CD4-positive, alpha-beta T cell treated with Interleukin-4 for 1 hour (primary cell): ENCODE measurements at places on chromosomes 7 and 10.
A peak's percentile ranks its signal among the peaks of the same experiment; 100 is the strongest.

DNA sequence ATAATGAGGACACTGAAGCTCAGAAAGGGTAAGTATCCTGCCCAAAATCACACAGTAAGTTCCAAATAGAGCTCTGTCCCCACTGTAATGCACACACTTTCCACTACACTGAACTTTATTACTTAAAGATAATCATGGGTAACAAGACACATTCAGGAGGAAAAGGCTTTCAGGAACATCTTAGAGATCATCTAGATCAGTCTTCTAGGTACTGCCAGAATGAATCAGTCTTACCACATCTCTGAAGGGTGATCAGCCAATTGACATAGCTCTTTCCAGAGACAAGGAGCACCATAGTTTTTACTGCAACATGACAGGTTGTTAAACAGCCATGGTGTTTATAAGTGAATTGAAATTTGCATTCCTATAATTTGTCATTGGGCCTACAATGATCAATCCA lies 5.4 kb upstream of the HERPUD2 start:
- DNase-seq, result no peak

DNA sequence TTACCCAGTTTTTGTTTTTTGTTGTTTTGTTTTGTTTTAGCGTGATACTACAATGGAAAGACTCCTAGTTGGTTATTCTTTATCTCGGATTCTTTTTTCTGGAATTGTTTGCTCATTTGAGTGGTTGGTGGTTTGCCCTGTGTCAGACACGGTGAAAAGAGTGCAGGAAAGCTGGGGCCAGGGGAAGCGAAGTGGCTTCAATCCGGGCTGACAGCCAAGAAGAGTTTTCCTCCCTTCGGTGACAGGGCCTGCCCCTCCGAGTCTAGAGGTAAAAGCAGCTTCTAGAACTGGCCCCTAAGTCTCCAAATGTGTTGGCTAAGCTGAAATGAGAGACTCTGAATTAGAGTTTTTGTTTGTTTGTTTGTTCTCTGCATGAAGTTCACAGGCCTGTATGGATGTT lies 5.7 kb upstream of the AP5Z1 start:
- no peak for DNase-seq

DNA sequence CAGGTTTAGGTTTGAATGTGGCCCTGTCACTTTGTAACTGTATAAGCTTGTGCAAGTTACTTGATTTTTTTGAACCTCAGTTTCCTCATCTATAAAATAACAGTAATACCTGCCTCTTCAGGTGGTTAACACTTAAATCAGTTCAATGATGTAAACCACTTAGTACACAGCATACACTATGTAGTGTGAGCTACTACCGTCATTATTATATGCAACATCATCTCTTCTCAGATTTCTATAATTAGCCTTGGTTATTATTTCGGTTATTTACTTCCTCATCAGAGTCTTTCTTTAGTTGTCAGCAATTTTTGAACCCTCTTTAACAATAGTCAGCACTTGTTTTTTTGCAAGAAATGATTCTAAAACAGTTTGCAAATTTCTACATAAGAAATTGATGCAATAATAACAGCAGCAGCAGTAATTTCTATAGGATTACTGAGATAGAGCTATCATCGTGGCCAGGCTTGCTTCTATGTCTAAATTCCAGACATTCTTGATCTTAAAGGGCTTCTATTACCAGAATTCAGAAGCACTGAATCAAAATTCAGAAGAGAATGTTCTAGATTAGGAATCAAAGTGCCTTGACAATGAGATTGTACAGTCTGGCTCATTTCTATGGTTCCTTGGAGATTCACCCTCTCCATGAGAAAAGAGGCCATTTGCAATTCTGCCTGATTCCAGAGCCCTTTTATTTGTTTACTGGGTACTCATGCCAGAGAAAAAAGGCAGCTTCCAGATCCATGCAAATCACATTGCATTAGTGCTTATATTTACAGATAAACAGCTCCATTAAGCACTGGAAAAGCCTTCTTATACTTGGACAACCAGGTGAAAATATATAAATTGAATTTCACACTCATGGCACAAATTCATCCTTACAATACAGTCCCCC lies 25.0 kb upstream of the WDR11 start:
- DNase-seq, result no peak

GRCh38 chr7:135800560-135800959 lies 51.9 kb upstream of the FAM180A start:
- DNase-seq, result no peak

GRCh38 chr7:24343614-24344013 lies 59.6 kb downstream of the NPY start:
- no peak for DNase-seq

DNA sequence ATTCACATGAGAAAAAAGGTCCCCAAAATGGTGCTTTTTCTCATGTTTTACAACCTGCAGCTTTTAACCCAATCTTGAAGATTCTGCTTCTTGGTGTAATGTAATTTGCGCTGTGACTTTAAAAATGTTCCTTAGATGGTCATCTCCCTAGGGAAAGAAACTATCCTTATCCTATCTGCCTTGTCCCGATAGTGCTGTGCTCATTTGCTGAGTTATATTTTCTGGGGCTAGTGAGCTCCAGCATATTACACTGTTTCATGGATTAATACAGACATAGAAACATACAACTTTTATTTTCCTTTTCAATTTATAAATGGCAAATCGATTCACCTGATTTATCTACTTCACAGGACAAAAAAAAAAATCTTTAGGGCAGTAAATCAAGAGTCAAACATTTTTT lies 2.8 kb downstream of the WAPL start:
- no peak for DNase-seq

DNA sequence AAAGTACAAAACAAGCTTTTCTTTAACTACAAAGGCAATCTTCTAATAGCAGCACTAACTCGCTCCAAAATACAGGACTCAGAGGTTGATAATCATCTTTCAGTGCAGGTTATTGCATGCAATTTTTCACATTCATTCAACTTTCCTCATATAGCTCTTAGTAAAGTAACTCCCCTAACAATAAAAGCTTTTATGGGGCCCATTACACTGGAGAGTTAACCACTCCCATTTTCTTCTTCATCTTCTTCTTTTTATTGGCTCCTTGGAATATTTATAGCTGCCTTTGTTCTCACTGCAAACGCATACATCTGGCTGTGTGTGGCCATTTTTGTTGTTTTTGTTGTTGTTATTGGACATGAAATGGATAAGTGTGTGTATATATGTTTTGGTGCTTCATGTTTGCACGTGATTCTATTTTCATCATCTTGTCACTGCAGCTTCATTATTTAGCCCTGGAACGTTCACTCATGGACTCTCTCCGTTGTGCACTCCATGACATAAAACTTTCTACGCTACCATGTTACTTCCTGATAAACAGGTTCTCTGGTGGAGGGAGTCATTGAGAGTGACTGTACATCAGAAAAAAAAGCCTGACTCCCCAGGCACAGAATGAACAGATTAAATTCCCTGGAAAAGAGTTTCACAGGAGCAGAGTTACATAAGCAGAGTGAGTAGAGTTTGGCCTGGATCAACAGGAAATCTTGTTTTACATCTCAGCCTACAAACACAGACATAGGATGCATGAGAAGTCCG lies 236.4 kb upstream of the SP4 start:
- no peak for DNase-seq

DNA sequence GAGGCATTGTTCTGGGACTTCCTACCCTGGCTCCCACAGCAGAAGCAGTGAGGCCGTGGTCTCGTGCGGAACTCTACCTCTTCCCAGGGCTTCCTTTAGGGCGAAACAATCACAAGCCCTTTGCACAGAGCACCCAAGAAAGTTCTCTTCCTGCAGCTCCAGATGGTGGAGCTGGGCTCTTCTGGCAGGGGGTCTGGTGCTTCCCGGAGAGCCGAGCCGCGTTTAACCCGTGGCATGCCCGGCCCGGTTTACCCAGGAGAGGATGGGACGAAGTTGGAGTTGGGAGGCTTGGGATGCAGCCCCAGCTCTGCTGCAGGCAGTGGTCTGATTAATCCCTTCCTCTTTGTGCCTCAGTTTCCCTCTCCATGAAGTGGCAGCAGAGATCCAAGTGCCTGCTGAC lies 9.0 kb upstream of the ATP6V0E2 start:
- no peak for DNase-seq

DNA sequence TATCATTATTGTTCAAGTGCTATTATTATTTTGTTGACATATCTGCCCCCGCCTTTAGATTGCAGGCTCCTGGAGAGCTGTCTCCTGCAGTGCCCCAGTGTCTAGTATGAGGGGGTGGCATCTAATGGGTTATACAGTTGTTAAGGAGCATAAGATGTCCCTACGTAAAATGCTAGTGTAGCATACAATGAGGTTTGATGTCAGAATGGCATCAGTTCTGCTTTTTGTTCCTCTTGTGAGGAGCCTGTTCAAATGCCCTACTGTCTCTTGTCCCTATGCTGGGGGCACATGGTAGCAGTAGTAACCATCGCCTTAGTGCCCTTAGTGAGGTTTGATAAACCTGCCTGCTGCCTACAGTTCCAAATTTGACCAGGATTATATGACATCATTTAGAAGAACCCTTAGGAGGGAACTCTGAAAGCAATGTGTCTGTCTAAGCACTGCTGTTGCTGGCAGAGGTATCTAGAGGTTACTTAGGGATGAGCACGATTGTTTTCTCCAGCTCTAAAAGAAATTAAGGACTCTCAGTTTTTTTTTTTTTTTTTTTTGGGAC lies 9.7 kb downstream of the CREM start:
- peak; percentile 26 for DNase-seq

DNA sequence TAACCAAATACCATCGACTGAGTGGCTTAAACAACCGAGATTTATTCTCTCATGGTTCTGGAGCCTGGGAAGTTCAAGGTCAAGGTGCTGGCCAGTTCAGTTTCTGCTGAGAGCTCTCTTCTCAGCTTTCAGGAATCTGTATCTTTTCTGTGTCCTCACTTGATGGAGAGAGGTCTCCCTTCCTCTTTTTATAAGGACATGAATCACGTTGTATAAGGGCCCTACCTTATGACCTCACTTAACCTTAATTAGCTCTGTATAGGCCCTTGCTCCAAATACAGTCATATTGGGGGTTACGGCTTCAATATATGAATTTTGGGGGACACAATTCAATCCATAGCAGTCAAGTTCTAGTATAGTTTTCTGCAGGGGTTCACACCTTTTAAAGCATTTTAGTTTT lies 135.2 kb upstream of the ADO start:
- no peak for DNase-seq

GRCh38 chr10:85784792-85785191 lies 581.8 kb downstream of the GRID1 start:
- no peak for DNase-seq

- no peak for DNase-seq
Measured at GRCh38 chr7:46545790-46546189, 624.7 kb upstream of the IGFBP3 start.

DNA sequence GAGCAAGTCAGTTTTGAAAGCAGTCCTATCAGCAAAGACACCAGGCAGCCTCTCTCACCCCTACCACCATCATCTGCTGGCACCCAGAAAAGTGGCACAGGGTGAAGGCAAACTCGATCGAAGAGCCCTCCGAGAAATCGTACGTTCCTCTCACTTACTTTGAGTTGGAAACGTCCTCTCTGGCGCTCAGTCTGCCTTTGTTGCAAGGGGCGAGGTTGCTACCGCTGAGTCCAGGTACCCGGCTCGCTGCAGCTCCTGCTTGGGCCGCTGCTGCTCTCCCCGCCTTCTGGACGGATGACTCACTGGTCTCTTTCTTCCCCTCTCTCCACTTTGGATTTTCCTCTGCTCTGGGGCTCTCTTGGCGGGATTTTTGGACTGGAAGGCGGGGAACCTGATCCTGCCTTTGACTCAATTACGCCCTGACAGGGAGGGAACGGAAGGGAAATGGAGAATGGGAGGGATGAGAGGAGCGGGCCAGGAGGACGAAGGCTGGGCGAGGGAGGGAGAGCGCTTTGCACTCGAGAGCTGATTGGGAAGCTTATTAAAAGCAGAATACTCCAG lies at the start of gene PTN:
Gene PTN, minus strand, starts transcription at position 453 of the 561 bp plus-strand sequence. CDS start 88,760 bp downstream, outside the sequence.
- no peak for DNase-seq

- DNase-seq, result peak; percentile 35
Measured at GRCh38 chr7:16918288-16918895, 36.6 kb upstream of the AGR3 start.

GRCh38 chr7:103691291-103691690 lies 245.3 kb upstream of the SLC26A5 start:
- no peak for DNase-seq

DNA sequence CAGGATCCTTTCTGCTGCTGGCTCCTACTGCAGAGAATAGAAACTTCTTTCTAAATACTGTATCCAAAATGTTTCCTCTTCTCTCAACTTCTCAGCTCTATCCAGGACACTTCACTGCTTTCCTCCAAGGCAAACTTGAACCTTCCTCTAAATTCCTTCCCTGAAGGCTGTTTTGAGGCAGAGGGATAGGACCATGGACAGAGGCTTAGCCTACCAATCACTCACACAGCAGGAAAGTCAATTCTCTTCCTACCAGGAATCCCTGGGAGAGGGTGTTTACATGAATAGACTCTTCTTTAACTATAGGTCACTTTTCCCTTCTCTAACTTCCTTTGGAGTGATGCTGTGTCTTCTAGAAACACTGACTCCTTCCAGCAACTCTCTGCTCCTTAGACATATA lies 115.6 kb upstream of the MKLN1 start:
- DNase-seq, result no peak

GRCh38 chr7:134926396-134926795 lies 59.9 kb upstream of the AGBL3 start:
- no peak for DNase-seq

DNA sequence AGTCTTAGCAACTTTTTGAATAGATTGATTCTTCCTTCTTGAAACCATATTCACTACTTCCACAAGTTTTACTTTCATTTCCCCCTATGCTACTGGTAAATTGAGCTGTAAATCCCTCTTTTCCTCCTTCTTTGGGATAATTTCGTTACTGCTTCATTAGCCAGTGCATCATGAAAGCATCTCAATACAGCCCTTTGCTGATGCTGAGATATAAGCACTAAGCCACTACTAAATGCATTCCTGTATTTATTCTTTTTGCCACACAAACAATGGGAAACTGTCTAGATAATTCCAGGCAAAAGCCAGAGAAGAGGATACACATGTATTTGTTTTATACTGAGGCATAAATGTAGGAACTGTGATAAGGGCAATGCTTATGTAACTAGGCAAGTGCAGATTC lies 313.9 kb downstream of the NXPH1 start:
- no peak for DNase-seq

DNA sequence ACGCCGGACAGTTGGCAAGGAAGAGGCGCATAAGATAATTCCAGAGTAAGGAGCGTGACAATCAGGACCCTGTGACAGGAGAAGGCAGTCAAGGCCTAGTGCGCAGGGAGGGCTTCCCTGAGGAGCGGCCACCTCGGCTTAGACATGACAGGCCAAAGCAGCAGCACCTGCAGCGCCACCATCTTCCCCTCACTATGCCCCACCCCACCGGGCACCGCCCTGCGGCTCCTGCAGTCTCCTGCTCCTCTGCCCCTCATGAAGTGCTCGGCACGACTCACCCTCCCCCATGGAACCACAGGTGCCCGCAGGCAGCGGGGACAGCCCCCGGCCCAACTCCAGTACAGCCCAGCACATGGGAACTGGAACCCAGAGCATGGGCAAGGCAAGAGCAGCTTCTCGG lies 11.8 kb downstream of the MAD1L1 start:
- no peak for DNase-seq

- no peak for DNase-seq
Measured at GRCh38 chr7:21318916-21319270, 109.0 kb upstream of the SP4 start.

GRCh38 chr7:17304926-17305325 lies 6.5 kb downstream of the AHR start:
- peak; percentile 49 for DNase-seq
